Inflammatory macrophage (primary cell): ENCODE measurements at places on chromosomes 7 and 10.

DNA sequence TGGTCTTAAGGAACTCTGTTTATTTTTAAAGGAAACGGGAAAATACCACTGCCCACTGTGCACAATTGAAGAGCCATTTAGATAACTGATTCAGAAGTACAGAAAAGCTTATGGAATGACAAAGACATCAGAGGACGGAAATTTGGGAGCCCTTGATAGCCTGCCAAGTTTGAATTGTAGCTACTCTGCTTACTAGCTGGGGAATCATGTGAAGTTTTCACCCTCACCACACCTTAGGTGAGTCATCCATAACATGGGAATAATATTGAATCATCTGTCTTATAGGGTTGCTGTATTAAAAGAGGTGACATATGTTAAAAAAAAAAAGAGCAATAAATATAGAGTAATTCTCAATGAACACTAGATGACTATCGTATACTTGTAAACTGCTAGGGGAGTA is 1104.2 kb downstream of the GATA3 start:
- no peak for DNase-seq

DNA sequence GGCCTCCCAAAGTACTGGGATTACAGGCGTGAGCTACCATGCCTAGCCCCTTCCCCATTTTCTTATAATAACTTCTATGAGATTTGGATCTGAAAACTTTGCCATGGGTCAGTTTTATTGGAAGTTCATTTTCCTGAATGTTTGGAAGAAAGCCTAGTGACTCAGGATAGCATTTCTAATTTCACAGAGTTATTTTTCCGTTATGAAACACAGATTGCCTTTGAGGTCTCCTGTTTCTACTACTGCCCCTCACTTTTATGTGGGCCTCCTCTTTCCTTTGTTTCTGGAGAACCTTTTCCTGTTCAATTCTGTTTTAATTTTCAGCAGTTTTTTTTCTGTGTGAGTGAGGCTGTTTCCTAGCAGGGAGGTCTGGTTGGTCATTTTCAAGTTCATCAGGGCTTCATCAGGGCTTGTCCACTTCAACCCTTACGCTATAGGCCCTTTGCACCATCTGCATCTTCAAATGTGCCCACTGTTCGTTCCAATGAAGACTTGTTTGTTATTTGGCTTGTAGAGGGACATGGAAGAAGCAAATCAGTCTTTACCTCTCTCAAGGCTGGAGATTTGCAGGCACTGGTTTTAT is 58.7 kb downstream of the BMPR1A start:
- DNase-seq = no peak

DNA sequence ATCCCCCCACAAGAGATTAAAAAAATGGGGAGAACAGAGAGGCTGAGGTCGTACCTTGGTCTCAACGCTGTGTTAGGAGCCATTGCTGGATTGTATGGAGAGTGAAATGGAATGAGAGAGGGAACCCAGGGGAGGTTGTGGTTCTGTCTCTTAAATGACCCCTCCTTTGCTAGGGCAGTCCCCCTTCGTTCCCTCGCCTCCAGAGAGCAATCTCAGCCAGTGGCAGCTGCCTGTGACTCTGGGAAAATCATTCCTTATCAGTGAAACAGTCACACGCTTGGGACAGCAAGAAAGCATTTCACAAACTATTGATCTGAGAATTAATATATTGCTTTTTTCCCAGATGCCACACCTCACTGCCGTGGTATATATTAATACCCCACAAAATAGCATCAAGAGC is 12.0 kb upstream of the CARD11 start:
- DNase-seq = no peak

DNA sequence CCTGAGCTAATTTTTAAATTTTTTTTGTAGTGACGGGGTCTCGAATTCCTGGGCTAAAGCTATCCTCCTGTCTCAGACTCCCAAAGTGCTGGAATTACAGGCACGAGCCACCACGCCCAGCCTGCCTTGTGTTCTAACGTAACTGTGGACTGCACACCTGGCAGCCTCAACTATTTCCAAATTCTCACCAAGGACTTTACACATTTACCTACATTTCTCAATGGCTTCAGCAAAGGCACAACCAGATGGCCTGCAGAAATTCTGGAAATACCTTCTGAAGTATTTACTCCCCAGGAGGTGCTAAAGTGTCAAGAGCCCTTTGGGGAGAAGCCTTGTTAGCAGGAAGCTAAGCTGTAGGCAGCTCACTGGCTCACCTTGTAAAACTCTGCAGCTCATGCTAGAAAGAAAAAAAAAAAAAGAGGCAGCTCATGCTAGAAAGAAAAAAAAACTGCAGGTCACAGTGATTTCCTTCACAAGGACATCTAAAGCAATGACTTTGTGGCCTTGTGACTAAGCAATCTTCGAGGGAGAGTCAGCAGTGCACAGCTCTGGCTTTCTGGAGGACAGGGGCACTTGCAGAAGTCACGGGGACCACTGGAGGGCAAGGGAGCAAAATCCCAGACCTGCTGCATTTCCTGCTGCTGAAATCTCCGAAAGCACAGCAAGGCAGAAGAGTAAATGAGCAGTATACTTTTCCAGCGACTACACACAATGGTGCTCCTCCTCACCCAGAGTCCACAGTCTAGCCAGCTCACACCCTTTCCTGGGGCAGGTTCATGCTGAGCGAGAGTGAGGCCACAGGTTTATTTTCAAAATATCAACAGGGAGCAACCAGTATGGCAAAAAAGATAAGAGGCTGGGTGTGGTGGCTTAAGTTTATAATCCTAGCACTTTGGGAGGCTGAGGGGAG is 40.4 kb downstream of the BAIAP2L1 start:
- DNase-seq = no peak

DNA sequence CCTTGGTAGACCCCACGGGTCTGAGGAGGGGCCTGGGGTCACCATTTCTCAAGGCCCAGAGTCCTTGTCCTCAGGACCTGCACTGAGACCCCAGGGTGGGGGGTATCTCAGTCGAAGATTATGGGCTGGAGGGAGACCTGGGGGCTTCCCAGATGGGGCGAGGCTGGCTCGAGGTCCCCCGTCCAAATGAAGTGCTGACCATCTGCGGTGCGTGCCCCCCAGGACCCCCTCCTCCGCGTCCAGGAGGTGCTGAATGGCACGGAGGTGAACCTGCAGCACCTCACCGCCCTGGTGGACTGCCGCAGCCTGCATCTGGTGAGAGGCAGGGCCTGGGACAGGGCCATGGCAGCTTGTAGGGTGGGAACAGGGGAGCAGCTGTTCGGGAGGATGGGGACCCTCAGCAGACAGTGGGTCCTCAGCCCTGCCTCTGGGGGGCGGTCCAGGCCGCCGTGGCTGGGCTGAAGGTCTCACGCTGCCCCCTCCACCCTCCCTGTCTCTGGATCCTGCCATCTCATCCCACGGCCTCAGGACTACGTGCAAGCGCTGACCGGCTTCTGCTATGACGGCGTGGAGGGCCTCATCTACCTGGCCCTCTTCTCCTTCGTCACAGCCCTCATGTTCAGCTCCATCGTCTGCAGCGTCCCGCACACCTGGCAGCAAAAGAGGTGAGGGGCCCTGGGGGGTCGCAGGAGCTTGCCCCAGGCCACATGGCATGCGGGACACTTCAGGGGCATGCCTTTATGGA is 24.3 kb downstream of the TTYH3 start:
- no peak for DNase-seq

DNA sequence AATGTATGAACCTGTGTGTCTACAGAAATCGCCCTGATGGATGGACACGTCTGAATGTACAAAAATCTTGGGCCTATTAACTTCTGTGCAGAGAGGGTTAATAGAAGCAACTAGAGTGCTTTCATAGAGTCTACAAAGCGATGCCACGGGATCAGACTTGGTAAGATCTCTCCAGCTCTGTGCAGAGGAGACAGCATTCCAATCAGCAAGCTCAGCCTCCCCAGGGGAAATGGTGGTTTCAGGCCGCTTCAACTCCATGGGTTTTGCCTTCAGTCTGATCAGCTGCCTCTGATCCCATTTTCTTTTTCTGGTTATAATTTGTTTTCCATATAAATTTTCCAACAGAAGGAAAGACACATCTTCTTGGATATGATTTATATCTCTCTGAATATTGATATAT is 35.1 kb upstream of the COBL start:
- DNase-seq = no peak

GRCh38 chr7:71988201-71988600 is 423.9 kb downstream of the CALN1 start:
- DNase-seq = no peak

- no peak for DNase-seq
These were observed 297.0 kb upstream of the AUTS2 start for GRCh38 chr7:69301253-69301652.

DNA sequence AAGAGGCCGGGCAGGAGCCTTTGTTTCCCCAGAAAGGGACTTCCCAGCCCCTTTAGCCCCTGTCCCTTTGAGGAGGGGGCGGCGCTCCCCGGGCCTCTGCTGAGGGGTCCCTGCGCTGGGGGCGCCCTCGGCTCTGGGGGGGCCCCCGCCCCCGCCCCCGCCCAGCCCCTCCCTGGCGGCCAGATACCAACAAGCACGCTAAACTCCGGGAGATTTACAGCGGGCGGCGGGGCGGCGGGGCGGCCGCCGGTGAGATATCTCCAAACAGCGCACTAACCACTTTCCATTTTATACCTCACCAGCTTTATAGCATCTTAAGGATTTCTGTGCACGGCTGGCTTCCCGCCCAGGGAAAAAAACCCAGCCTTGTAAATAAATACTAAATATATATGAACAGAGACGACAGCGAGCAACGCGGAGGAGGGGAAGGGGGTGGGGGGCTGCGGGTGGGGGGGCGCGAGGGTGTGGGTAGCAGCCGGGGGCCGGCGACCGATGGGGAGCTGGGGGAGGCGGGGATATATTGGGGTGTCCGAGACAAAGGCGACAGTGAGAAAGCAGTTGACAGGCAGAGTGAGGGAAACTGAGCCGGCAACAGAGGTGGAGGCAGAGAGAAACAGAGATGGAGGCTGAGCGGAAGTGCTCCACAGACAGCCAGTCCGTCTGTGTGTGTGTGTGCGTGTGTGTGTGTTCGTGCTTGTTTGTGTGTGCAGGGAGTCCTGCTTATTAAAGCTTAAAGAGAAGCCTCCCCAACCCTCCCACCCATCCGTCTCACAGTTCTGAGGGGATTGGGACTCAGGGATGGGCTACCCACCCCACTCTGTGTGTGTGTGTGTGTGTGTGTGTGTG is 85.8 kb downstream of the HIF1AN start:
- DNase-seq = no peak

DNA sequence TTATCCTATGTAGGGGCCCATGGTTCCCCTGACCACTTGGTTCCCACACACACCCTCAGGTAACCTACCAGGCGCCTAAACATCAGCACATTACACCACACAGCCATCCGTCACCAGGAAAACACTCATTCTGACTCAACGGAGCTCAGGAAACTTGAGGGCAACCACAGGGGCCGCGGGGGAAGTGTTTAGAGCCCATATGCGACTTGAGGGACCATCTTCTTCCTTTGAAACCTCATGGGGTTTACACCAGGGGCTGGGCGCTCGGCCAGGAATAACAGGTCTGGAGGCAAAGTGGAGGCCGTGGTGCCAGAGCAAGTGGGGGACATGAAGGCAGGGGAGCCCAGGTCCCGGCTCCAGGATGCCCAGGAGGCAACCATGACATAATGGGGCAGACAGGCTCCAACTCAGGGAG is 1.5 kb downstream of the STX1A start:
- peak; percentile 58 for DNase-seq

- no peak for DNase-seq
These were observed 655 bp downstream of the LMTK2 start for GRCh38 chr7:98107313-98107721.

DNA sequence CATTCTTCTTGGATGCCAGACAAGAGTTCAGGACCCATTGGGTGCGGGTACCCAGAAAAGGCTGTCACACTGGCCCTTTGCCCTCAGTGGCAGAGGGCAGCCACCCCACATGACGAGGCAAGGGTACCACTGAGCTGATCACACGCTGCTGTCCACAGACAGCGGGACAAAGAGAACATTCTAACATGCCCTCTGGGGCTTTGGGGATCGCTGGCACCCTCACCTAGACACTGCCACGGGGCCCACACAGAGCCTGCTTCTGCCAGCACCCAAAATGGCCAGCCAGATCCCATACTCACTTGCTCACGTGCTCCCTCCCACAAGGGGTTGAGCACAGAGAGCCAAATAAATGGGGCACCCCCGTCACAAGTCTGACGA is 16.7 kb upstream of the SPOCK2 start:
- no peak for DNase-seq

GRCh38 chr10:32692174-32692573 is 246.2 kb downstream of the CCDC7 start:
- DNase-seq = no peak
